ENCODE measurements at places on chromosomes 5 and 9. TPM values are rescaled to one million over a fixed set of nuclear protein-coding genes. Genes with fewer than 3 reads are reported as not detected.

NCS1 gene
- polyA plus RNA-seq: not detected

NIM1K gene
- 0.90 TPM for polyA plus RNA-seq

C5orf52 gene
- polyA plus RNA-seq: not detected

NAIP gene
- 2.5 TPM for polyA plus RNA-seq

CDKN2B gene
- polyA plus RNA-seq: not detected

SH2D3C gene
- polyA plus RNA-seq: 40.8 TPM

SPATA31E1 gene
- polyA plus RNA-seq: not detected

CAVIN4 gene
- not detected for polyA plus RNA-seq

TAS2R1 gene
- not detected for polyA plus RNA-seq

CCL21 gene
- not detected for polyA plus RNA-seq

RGMB gene
- polyA plus RNA-seq: 4.6 TPM

PCDHGA7 gene
- not detected for polyA plus RNA-seq

S1PR3 gene
- not detected for polyA plus RNA-seq

- H3K27ac ChIP-seq: no peak overlapping the region
- H3K4me1 ChIP-seq: no peaks in the 10 kb centered on the region
- H3K36me3 ChIP-seq: no peaks in the 10 kb centered on the region
These were observed 144.1 kb downstream of the MAT2B start for GRCh38 chr5:163649514-163649913.

GRCh38 chr9:5841771-5842573, 9.1 kb upstream of the ERMP1 start:
- H3K27me3 ChIP-seq: peaks cover 7% of the 10 kb centered on the region
- H3K27ac ChIP-seq: no peak overlapping the region
- peak; percentile 3 for DNase-seq
- peaks cover 27% of the 10 kb centered on the region for H3K4me1 ChIP-seq

- no peak for DNase-seq
- no peaks in the 10 kb centered on the region for H3K27me3 ChIP-seq
- peaks cover 12% of the 10 kb centered on the region for H3K4me1 ChIP-seq
These were observed 68.2 kb upstream of the SMC2 start for GRCh38 chr9:104025945-104026344.

GRCh38 chr5:172313915-172314314, 30.4 kb upstream of the UBTD2 start:
- no peaks in the 10 kb centered on the region for H3K36me3 ChIP-seq
- peaks cover 5% of the 10 kb centered on the region for H3K27me3 ChIP-seq
- no peaks in the 10 kb centered on the region for H3K4me1 ChIP-seq
- peak overlapping the region; percentile 73 for H3K27ac ChIP-seq

- H3K4me3 ChIP-seq: no peak overlapping the region
- DNase-seq: no peak
- H3K4me1 ChIP-seq: no peaks in the 10 kb centered on the region
These were observed 96.6 kb downstream of the BRINP1 start for GRCh38 chr9:119272500-119273211.

GRCh38 chr5:81772488-81772887, 21.6 kb upstream of the SSBP2 start:
- no peaks in the 10 kb centered on the region for H3K27me3 ChIP-seq
- no peak for DNase-seq
- no peak overlapping the region for H3K4me3 ChIP-seq
- no peaks in the 10 kb centered on the region for H3K36me3 ChIP-seq

GRCh38 chr5:10635867-10636350, 72.0 kb downstream of the ANKRD33B start:
- peaks cover 44% of the 10 kb centered on the region for H3K4me1 ChIP-seq
- peak overlapping the region; percentile 21 for H3K4me3 ChIP-seq
- peak overlapping the region; percentile 95 for H3K27ac ChIP-seq
- H3K36me3 ChIP-seq: peaks cover 13% of the 10 kb centered on the region
- H3K27me3 ChIP-seq: no peaks in the 10 kb centered on the region

- H3K27me3 ChIP-seq: peaks cover 67% of the 10 kb centered on the region
- H3K27ac ChIP-seq: no peak overlapping the region
- no peak overlapping the region for H3K4me3 ChIP-seq
- H3K4me1 ChIP-seq: peaks cover 11% of the 10 kb centered on the region
- no peaks in the 10 kb centered on the region for H3K36me3 ChIP-seq
- no peak for DNase-seq
These were observed 5.5 kb upstream of the COL27A1 start for GRCh38 chr9:114149765-114150340.

- no peak overlapping the region for H3K4me3 ChIP-seq
- no peak for DNase-seq
- no peaks in the 10 kb centered on the region for H3K36me3 ChIP-seq
- H3K27ac ChIP-seq: no peak overlapping the region
These were observed 218.0 kb downstream of the MAN2A1 start for GRCh38 chr5:109907731-109908130.

DNA sequence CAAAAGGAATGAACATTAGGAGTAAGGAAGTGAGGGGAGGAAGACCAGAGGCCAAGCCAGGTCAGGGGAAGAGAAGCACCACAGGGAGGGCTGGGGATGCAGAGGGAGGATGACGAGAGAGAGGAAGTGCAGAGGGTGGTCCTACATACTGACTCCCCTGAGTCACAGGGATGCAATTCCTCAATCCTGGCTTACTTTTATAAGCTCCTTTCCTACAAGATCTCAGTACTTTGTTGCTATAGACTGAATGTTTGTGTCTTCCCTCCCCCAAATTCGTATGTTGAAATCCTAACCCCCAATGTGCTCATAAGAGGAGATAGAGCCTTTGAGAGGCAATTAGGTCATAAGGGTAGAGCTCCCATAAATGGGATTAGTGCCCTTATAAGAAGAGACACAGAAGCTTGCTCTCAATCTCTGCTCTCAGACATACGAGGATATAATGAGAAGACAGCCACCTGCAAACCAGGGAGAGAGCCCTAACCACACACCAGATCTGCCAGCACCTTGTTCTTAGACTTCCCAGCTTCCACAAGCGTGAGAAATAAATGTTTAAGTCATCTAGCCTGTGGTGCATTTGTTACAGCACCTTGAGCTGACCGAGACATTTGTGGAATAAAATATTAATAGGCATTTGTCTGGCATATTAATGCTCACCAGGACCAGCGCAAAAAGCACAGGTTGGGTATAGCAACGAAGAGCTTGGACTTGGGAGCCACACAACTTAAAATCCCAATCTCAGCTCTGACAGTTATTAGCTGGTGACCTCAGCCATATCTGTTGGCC, 33.4 kb downstream of the GCNT4 start:
- no peaks in the 10 kb centered on the region for H3K36me3 ChIP-seq
- H3K4me1 ChIP-seq: no peaks in the 10 kb centered on the region
- H3K4me3 ChIP-seq: no peak overlapping the region

- H3K36me3 ChIP-seq: no peaks in the 10 kb centered on the region
- H3K27me3 ChIP-seq: peaks cover 42% of the 10 kb centered on the region
- no peak for DNase-seq
- H3K4me1 ChIP-seq: no peaks in the 10 kb centered on the region
- no peak overlapping the region for H3K4me3 ChIP-seq
- no peak overlapping the region for H3K27ac ChIP-seq
These were observed 76.8 kb upstream of the SH3PXD2B start for GRCh38 chr5:172530878-172531703.

DNA sequence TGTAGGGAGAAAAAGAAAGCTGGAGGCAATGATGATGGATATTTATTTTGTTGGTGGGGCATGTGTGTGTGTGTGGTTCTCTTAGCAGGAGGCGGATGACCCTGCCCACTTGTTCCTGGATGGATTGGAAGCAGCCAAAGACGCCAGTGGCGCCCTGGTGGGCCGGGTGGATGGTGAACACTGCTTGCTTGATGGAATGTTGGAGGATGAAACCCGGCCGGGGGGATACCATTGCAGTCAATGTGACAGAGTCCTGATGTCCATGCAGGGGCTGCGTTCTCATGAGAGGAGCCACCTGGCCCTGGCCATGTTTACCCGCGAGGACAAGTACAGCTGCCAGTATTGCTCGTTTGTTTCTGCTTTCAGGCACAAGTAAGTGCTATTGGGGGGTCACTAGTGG, 69.2 kb downstream of the ZNF462 start:
- H3K27me3 ChIP-seq: no peaks in the 10 kb centered on the region
- H3K27ac ChIP-seq: no peak overlapping the region
- H3K4me1 ChIP-seq: no peaks in the 10 kb centered on the region
- no peak for DNase-seq
- no peak overlapping the region for H3K4me3 ChIP-seq

GRCh38 chr5:141765896-141766551, 84.0 kb upstream of the ARAP3 start:
- no peaks in the 10 kb centered on the region for H3K36me3 ChIP-seq
- H3K27ac ChIP-seq: no peak overlapping the region
- H3K4me1 ChIP-seq: no peaks in the 10 kb centered on the region
- peaks cover 49% of the 10 kb centered on the region for H3K27me3 ChIP-seq

- no peaks in the 10 kb centered on the region for H3K36me3 ChIP-seq
- DNase-seq: no peak
- no peaks in the 10 kb centered on the region for H3K4me1 ChIP-seq
- H3K27me3 ChIP-seq: peaks cover 2% of the 10 kb centered on the region
- H3K27ac ChIP-seq: no peak overlapping the region
- no peak overlapping the region for H3K4me3 ChIP-seq
These were observed 561.1 kb downstream of the RAB3C start for GRCh38 chr5:59143926-59144333.

- H3K27me3 ChIP-seq: no peaks in the 10 kb centered on the region
- H3K27ac ChIP-seq: no peak overlapping the region
- no peaks in the 10 kb centered on the region for H3K36me3 ChIP-seq
- H3K4me1 ChIP-seq: no peaks in the 10 kb centered on the region
These were observed 89.5 kb downstream of the CDH9 start for GRCh38 chr5:26948921-26949320.

- peaks cover 12% of the 10 kb centered on the region for H3K4me1 ChIP-seq
- no peak overlapping the region for H3K4me3 ChIP-seq
- peak overlapping the region; percentile 94 for H3K27ac ChIP-seq
- no peak for DNase-seq
These were observed 5.2 kb downstream of the IL13 start for GRCh38 chr5:132662925-132663770.

DNA sequence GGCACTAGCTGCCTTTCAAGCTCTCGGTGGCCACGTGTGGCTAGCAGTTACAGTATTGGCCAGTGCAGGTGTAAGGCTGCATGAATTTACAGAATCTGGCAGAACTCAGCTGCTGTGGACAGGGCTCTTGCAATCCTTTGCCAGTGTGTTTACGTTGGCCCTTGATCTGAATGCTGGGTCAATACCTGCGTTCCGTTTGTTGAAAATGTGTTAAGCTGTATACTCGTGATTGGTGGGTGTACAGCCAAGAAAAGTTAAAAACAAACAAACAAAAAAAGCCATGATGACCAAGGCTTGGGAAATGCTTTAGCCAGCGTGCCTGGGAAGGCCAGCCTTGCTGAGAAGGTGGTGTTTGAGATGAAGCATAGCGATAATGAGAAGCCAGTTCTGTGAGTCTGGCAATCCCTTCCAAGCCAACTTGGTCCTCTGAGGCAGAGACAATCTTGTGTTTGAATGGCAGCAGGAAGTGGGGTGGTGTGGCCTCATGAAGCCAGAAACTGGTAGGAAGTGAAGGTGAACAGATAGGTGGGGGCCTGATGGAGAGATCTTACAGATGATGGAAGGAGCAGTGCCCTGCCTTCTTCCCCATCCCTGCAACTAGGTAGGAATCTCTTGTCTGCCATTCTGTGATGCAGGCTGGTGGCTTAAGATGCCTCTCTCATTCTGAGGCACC, 820 bp upstream of the CFAP90 start:
- peak overlapping the region; percentile 80 for H3K27ac ChIP-seq
- peaks cover 18% of the 10 kb centered on the region for H3K4me1 ChIP-seq
- no peak for DNase-seq
